Activated CD4-positive, alpha-beta T cell treated with anti-CD3 and anti-CD28 coated beads, Interleukin-2, Interleukin-6, amounts not matched to agents 100 ng/mL and 50 ng/mL, durations not matched to agents 16 hours and 8 hours (primary cell): ENCODE measurements at places on chromosomes 13 and 19.

- no peak for DNase-seq
Measured at GRCh38 chr19:8310342-8311055, 2.3 kb upstream of the CD320 start.

GRCh38 chr13:68696907-68697306 lies 1410.7 kb upstream of the ATXN8OS start:
- DNase-seq = no peak

GRCh38 chr13:24249624-24250023 lies 59.8 kb upstream of the C1QTNF9 start:
- no peak for DNase-seq

GRCh38 chr19:6229951-6230712 lies 49.6 kb downstream of the MLLT1 start:
- DNase-seq = no peak

GRCh38 chr19:12938779-12939601 lies 581 bp downstream of the CALR start:
- DNase-seq = no peak

DNA sequence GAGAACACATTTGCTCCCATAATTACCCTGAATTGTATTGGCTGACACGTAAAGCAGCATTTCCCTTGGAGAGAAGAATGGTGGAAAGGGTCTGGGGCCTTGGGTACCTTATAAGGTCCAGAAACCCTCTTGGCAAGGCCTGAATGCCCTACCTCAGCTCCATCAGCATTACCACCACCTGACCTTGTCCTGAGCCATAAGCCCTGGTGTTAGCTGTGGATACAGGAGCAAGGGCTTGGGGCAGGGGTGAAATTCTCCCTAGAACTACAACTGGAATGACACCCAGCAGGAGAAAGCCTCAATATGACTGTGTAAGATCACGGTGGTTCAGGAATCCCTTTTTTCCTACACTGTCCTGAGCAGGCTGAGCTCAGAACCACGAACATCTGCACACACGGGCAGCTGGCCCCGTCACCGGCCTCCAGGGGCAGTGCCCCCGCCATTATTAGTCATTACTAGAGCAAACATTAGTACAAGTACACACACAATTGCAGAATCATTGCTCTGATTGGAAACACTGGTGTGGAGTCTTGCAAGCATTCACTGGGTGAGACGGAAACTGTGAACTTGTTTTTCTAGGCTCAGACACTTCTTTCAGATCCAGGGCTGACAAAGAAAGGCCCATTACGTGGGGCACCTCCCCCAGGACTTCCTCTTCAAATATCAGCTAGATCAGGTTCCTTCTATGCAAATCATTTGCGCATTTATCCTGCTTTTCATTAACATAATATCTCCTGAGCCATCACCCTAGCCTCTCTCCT lies 26.8 kb upstream of the MTIF3 start:
- peak; percentile 16 for DNase-seq

DNA sequence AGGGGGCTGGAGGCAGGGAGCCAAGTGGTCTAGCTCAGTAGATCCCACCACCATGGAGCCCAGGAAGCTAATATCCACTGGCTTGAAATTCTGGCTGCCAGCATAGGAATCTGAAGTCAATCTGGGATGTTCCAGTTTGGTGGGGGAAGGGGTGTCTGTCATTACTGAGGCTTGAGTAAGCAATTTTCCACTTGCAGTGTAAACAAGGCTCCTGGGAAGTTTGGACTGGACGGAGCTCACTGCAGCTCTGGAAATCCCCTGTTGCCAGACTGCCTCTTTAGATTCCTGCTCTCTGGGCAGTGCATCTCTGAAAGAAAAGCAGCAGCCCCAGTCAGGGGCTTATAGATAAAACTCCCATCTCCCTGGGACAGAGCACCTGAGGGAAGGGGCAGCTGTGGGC lies 349.2 kb upstream of the KLHL1 start:
- no peak for DNase-seq

DNA sequence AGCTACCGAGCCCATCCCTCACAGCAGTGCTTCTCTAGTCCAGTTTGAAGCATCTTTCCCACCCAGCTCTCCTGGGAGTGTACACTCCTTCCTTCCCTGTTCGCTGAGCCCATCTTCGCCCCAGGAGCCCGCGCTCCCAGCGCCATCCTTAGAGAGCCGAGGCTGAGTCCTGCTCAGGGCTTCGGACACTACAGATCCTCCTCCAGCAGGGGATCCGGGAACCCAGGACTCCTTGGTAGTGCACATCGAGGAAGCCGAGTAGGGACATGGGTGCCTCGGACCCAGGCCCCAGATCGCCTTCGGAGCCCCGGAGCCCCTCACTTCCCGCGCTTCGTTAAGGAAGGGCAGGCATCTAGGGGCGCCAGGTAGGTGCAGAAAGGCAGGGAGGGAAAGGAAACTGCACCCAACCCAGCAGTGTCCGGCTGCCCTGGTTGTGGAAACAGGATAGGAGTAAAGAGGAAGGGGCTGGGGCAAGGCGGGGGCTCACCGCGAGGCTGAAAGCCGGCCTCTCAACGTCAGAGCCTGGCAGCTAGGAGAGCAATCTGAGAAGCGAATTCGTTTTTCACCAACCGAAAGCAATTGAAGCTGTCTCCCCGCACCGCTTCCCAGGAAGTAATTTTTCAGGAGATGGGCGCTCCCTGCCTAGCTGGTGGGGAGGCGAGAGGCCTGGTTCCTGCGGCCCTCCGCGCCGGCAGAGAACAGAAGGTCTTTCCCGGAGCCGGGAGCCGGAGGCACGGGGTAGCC lies 1.0 kb downstream of the PDX1 start:
- no peak for DNase-seq

DNA sequence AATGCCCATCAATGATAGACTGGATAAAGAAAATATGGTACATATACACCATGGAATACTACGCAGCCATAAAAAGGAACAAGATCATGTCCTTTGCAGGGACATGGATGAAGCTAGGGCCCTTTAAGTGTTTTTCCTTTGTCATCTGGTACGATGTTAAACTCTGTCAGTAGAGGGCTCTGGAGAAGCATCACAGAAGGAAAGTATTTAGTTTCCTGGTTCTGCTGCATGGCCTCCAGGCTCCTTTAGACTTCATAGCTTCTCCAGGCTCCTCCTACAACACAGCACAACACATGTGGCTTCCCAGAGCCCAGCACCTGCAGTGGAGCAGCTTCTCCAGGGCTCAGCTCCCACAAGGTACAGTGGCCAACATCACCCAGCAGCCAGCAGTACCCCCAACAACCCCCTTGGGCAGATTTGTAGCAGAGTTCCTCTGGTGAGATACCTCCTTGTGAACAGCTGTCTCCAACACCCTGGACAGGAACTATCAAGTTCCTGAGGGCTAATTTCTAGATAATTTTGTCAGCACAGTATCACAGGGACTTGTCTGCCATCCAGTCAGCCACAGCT lies 63.4 kb downstream of the KCTD12 start:
- DNase-seq = peak; percentile 18

GRCh38 chr19:610801-611480 lies 21.3 kb downstream of the HCN2 start:
- peak; percentile 70 for DNase-seq

- DNase-seq = no peak
Measured at GRCh38 chr13:31781064-31781463, 41.7 kb downstream of the RXFP2 start.

- DNase-seq = no peak
Measured at GRCh38 chr13:113125506-113126264, 3.1 kb downstream of the F10 start.

GRCh38 chr13:67223024-67223423 lies 7.1 kb downstream of the PCDH9 start:
- DNase-seq = no peak

DNA sequence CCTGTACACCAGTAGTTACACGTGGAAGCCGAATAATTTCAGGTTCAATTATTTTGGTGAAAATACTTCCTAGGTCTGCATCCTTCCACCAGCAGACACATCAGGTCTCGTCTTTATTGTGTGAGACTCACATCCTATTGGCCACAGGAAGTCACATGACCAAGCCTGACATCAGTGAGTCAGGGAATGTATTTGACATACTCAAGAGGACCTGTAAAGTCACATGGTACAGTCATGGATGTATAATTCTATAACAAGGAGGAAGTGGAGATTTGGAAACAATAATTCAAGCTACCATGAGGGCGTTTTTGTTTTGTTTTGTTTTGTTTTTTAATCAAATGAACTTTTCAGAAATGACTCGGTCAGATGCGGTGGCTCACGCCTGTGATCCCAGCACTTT lies 9.3 kb upstream of the HIF3A start:
- DNase-seq = no peak

- DNase-seq = no peak
Measured at GRCh38 chr19:49167857-49168409, 10.3 kb downstream of the TRPM4 start.

DNA sequence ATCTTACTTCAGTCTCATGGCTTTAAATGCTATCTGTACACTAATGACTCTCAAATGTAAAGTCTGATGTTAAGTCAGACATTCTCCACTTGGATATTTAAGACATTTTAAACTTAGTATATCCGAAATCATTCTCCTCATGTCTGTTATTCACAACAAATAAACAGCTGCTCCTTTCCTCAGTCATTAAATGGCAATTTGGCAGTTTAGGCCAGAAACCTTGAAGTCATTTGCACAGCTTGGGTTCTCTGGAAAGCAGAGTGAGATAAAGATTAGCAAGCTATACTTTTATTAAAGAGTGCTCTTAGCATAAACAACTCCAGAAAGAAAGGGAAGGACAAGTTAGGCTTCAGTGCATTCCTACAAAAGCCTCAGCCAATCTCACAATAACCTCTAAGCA lies 53.7 kb downstream of the DNAJC15 start:
- no peak for DNase-seq

GRCh38 chr19:21462540-21462939 lies 42.9 kb upstream of the ZNF429 start:
- DNase-seq = no peak

DNA sequence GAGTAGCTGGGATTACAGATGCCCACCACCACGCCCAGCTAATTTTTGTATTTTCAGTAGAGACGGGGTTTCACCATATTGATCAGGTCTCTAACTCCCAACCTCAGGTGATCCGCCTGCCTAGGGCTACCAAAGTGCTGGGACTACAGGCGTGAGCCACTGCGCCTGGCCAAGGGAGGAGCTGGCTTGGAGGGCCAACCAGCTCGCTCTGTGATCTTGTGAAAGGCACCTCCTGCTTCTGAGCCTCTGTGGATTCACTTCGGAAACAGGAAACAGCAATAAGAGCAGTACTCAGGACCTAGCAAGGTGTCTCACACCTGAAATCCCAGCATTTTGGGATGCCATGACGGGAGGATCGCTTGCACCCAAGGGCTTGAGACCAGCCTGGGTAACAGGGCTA lies 2.0 kb upstream of the ELL start:
- DNase-seq = no peak

DNA sequence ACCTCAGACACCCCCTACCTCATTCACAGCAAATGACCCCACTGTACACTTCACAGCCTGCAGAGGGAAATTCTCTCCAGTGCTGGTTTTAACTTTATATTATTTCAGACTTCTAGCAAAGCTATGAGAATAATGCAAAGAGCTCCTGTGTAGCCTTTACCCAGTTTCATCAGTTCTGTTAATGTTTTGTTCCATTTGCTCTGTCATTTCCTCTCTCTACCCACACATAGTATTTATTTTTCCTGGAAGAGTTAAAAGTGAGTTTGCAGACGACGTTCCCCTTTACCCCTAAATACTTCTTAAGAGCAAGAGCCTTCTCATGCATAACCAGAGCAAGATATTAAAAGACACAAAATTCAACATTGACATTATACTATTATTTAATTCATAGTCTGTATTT lies 49.9 kb upstream of the ADGRE1 start:
- no peak for DNase-seq

DNA sequence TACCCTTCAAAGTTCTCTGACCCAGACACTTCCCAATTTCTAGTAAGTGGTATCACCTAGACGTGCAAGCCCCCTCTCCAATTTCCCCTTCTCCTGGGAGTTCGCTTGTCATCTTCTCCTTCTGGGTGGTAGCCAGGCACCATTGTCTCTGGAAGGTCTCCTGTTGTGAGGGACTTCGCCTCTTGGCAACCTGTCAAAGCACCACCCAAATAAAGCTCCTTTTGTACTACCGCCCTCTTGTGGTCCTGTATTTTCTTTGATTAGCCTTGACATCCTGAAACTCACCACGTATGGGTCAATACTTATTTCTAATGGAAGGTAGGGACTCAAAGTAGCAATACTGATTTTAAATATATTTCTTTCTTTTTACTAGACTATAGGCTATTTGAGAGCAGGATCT lies 8.2 kb downstream of the GPC5 start:
- DNase-seq = peak; percentile 64

- DNase-seq = no peak
Measured at GRCh38 chr13:81770868-81771505, 1430.1 kb upstream of the SPRY2 start.

DNA sequence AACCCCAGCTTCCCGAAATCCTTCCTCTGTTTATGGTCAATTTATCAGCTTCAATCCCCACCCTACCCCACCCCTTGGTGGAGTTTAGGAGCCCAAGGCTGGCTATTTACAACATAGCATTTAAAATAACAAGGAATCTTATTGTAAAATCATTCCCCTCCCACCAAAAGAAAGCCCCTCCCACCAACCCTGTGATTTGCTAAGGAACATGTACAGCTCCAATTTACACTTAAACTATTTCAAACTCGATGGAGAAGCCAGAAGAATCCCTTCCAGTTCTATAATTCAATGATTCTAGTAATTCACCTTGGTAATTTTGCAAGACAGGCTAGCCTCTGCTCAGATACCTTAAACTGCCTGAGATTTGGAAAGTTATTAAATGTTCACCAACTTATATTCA lies 3.0 kb downstream of the LATS2 start:
- no peak for DNase-seq

DNA sequence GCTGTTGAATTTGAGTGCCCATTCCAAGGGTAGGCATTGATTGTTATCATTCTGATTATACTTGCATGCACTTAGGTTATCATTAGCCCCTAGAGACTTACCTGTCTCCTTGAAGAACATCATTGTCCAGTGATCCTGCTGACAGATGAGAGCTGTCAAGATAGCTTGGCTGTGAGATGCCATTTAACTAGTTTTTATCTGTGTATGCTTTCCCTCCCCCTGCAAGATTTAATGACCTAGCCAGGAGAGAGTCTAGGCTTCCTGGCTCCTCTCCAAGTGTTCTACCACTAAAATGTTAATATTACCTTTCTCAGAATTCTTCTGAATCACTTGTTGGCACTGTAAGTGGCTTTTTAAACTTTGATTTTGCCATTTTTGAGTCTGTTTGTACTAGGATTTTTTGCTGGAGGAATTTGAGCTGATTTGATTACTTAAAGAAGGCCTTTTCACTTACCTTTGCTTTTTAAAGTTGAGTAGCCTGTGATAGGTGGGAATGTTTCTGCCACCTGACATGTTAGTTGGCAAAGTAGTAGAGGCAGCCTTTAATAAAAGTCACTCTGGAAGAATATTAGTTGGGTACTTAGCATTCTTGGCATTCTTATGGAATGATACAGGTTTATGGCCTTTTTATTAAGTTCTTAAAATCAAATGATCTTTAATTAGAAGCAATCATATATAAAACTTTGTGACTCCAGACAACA lies 41.1 kb downstream of the ARHGAP35 start:
- no peak for DNase-seq

DNA sequence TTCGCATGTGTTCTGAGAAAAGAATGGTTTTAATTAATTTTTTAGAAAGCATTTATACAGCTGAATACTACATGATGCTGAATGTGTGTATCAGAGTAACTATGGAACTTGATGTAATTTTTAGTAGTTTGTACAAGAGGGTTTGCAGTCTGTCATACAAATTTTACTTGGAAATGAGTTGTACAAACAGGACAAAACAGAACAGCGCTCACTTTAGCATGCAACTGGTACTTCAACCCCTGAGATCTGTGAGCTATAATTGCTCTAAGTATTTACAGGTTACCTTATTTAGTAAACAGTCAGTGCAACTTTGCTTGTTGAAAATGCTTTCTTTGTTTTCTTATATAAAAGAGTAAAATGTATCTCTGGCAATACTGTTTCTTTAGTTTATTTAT lies 706 bp downstream of the TNFRSF19 start:
- no peak for DNase-seq
